ENCODE measurements at places on chromosomes 16 and 17.

DNA sequence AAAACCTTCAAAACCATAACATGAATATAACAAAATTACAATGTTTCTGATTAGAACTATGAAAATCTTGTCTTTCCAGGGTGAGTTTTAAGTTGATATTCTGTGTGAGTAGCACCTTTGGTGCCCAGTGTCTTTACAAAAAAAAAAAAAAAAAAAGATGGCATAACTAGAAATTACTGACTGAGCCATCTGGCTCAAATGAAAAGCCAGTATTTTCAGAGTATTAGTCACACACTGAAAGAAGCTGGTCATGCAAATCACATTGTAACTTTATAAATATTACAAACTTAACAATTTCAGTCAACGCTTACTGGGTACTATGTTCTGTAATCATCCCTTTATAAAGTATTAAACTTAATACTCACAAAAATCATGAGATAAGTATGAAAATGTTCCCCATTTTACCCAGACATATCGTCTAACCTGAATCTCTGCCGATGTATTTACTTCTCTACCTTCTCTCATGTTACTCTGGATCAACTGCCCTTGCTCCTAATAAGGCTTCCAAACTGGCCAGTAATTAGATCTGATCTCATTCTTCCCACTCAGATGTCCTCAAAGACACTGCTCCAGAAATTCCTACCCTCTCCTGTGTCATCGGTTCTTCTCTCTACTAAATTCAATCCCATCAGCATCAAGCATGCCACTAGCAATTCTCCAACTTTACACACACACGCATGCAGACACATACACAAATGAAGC is 25.4 kb downstream of the UBE2G1 start:
- DNase-seq: no peak

- DNase-seq: peak; percentile 54
These were observed 5.1 kb upstream of the ITPRIPL2 start for GRCh38 chr16:19108409-19109287.

GRCh38 chr17:17837966-17838962 is 1.5 kb upstream of the SREBF1 start:
- DNase-seq: no peak

DNA sequence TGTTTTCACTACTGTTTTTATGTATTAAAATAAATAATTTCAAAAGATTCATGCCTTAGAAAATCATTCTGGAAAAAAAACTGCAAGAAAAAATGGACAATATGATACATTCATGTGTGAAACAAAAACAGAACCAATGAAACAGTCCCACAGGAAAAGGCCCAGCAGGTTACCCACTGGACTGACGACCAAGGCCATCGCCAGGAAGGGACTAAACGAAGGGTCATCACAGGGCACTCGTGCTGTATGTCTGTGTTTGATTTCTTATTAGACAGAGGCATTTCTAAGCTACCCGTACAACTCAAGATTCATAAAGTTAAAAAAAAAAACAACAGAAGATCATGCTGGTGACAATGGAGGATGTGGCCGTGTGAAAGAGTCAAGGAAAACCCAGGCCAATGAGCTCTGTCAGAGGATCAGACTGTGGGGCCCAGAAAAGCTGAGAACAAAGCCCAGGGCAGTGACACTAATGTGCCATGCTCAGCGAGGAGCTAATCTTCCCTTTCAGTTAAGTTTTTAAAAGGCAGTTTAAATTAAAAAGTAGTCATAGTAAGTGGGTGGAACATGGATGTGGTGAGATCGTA is 31.8 kb downstream of the NSMCE1 start:
- no peak for DNase-seq

- DNase-seq: peak; percentile 66
These were observed 27.8 kb downstream of the TK2 start for GRCh38 chr16:66521951-66522771.

GRCh38 chr17:43740541-43740940 is 18.1 kb downstream of the SOST start:
- DNase-seq: no peak

DNA sequence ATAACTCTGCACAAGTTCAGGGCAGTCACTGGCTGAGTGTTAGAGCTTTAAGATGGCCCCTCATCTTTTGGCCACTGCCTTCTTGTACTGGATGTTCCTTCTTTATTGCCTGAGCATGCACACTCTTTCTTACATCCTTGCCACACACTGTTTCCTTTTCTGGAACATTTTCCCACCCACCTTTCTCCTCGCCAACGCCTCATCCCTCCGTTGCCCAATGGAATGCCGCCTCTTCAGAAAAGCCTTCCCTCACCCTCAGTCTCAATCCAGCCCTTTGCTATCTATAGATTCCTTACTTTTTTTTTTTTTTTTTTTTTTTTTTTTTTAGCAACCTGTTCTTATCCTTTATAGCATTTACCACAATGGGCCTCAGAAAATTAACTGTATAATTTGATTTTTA is 47.9 kb upstream of the RBFOX1 start:
- no peak for DNase-seq

GRCh38 chr16:86533767-86534351 is 21.2 kb downstream of the MTHFSD start:
- DNase-seq: no peak

DNA sequence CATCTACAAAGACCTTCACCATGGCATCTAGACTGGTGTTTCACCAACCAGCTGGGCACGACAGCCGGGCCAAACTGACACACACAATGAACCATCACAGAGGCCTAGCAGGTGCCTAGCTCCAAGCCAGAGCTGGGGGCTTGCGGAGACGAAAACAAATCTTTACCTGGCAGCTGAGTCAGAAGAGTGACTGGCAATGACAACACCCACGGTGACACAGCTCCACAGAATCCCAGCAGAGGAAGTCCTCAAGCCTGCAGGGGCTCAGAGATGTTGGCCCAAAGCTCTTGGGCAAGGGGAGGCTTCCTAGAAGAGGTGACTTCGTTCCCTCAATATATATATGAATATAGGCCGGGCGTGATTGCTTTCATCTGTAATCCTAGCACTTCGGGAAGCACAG is 5.1 kb downstream of the MMP25 start:
- DNase-seq: no peak

DNA sequence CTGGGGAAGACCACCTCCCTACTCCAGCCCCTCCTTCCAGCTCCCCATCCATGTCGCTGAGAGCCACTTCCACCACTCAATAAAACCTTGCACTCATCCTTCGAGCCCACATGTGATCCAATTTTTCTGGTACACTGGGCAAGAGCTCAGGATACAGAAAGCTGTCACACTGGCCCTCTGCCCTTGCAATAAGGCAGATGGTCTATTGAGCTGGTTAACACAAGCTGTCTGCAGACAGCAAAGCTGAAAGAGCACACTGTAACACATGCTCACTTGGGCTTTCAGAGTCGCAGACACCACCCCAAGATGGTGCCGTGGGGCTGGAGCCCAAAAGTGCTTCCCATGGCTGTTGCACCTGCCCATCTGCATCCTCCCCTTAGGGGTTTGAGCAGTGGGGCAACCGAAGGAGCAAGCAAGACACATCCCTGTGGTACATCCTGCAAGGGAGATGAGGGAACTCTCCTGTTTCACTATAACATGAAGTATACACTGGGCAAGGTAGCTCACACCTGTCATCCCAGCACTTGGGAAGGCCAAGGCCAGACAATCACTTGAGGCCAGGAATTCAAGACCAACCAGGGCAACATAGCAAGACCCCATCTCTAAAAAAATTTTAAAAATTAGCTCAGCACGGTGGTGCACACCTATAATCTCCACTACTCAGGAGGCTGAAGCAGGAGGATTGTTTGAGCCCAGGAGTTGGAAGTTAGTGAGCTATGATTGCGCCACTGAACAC is 52.8 kb upstream of the C17orf78 start:
- no peak for DNase-seq

DNA sequence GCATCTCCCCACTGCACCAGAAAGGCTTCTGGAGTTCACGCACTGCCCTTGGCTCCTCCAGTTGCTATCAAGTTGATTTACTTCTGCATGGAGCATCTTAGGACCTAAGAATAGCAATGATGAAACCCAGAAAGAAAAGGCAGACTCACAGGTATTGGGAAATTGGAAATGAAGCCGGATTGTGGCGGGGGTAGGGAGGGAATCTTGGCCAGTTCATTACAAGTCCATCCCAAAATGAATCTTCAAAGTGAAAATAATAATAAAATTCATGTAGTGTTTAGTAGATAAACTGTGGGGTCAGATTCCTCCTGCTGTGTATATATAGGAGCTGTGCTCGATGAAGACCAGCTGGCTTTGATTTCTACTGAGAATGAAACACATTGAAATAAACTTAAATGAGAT is 33.7 kb downstream of the TEKT3 start:
- DNase-seq: no peak

- no peak for DNase-seq
These were observed 29.2 kb downstream of the DDX19A start for GRCh38 chr16:70375636-70376611.

DNA sequence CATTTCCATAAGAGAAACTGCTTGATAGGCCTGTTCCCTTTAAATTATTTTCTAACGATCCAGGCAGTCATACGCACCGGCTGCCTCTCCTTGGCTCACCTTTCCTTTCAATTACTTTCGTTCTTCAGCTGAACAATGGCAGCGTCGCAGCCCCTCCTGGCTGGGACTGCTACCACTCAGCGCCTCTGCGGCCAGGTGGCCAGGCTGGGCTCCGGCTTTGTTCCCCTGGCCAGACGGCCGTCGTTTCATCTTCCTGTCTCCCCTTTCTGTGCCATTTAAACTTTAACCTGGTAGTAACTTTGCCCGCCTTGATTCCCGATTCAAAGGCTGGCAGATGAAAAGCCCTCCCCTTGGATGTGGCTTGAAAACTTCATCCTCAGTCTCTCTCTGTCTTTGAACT is 79.0 kb downstream of the C16orf78 start:
- DNase-seq: no peak

DNA sequence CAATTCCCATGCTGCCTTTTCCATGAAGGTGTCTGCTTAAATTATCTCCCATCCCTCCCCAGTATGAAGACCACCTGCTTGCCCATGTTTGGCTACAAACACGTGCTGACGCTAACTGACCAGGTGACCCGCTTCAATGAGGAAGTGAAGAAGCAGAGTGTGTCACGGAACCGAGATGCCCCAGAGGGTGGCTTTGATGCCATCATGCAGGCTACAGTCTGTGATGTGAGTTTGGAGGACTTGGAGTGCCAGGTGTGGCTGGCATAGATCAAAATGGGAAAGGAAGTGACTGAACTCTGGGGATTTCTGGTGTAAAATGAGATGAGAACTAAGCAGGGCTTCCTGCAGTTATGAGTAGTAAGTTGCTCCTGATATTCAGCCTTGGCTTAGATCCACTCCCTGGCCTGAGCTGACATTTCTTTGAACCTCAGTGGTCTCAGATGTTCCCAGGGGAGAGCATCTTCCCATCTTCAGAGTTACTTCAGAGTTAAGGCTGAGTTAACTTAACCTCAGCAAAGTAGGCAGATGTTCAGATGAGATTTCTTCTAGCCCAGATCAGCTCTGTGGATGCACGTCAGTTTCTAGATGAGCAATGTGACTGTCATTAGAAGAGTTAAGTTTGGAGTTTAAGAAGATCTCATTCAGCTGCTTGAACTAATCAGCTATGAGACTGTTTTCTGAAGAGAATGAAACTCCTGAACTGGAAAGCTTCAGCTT is 32.7 kb downstream of the ITGB3 start:
- peak; percentile 73 for DNase-seq

DNA sequence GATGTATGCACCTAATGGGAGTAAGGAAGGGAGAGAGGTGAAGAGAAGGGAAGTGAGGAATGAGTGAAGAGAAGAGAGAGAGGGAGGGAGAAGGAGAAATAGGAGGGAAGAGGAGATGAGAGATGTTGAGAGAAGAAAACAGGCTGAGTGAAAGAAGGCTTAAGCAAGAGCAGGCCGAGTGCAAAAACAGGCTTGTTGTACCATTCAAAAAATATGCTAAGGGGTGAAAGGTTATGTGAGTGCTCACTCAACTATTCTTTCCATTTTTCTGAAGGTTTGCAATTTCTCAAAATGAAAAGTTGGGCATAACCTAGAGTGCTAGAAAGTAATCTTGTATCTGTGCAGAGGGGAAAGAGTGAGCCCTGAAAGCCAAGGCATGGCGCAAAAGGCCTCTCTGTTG is 22.9 kb downstream of the RPGRIP1L start:
- DNase-seq: no peak

- peak; percentile 93 for DNase-seq
These were observed at the start of gene MTMR4 for GRCh38 chr17:58513965-58514769. MTMR4 (minus strand) TSS chr17:58514638; CDS start chr17:58514407, 231 bp downstream.

- peak; percentile 89 for DNase-seq
These were observed 15.3 kb upstream of the MNT start for GRCh38 chr17:2416010-2416734.

DNA sequence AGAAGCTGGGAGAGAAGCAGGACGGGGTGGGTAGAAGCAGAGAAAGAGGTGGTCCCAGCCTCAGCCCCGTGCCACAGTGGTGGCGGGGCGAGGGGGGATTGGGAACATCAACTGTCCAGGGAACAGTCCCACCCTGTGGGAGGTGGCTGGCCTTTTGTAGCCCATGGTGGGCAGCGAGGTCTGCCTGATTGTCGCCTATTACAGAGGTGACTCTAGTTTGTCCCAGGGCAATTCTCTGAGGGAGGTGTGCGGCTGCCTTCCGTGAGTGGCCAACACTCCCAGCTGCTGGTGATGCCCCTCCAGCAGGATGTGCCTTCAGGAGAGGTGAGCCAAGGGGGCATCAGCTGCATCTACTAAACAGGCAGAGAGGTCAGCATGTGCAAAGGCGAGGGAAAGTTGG is 5.0 kb upstream of the BRD7 start:
- DNase-seq: no peak
